ENCODE measurements at places on chromosomes 5 and 9.

DNA sequence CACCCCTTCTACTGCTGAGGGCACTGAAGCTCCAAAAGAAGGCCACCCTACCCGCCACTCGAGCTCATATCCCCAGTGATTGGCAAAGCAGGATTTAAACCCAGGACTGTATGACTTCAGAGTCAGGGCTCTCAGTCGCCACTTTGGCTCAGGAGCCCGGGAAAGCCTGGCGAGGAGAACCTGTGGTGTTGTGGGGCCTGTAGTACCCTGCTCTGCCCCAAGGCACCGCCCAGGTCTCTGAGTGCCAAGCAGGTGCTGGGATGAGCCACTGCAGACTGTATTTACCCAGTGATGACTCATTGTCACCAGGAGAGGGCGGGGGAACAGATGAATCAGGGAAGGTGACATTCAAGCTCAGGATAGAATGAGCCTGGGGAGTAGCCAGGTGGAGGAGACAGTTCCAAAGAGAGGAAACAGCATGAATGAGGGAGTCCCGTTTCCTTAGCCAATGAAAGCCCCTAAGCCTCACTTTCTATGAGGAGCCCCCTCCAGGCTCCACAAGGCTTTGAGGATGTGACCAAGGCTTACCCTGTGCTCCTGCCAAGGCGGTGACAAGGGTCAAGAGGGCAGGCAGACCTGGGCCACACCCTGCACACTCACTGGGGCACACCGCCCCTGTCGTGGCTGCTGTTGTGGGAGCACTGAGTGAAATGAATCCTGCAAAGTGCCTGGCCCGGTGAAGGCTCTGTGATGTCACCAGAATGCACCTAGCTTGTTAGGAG lies 17.8 kb upstream of the DPM2 start:
- peak; percentile 76 for DNase-seq

DNA sequence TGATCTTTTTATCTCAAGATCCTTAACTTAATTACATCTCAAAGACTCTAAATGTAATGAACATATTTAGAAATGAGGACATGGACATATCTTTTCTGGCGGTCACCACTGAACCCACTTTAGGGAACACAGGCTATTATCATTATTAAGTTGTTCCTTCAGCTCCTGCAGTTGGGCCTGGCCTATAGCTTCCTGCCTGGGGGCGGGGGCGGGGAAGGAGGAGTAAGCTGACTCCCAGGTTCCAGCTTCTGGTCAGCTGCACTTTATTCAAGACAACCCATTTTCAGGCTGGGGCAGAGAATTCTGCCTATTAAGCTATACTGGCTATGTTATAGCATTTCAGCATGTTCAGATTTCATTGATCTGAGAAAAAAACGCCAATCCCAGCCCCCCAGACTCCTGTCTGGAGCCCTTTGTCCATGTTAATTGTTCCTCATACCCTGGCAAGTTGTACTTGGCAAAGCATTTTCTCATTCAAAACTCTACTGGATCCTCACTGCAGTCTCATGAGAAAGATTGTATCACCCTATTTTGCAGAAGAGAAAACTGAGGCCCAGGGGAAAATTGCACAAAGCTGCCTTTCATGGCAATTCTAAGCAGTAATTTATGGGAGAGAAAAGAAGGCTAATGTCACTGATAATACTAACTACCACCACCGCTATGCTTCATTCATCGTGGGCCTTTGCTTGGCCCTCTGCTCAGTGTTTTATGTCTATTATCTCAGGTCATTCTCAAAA lies 25.1 kb downstream of the COL15A1 start:
- no peak for DNase-seq

- DNase-seq: no peak
Measured at GRCh38 chr9:131620764-131621520, 75.6 kb downstream of the PRRT1B start.

- no peak for DNase-seq
Measured at GRCh38 chr9:110650991-110651411, 17.6 kb upstream of the MUSK start.

GRCh38 chr5:123951582-123951977 lies 439.6 kb downstream of the CSNK1G3 start:
- no peak for DNase-seq

All from stimulated activated CD8-positive, alpha-beta memory T cell treated with anti-CD3 and anti-CD28 coated beads, Interleukin-12 subunit alpha, Interleukin-12 subunit beta, amount 100 ng/mL, for 1 hour (primary cell).